ENCODE measurements at places on chromosomes 12 and 14.

DNA sequence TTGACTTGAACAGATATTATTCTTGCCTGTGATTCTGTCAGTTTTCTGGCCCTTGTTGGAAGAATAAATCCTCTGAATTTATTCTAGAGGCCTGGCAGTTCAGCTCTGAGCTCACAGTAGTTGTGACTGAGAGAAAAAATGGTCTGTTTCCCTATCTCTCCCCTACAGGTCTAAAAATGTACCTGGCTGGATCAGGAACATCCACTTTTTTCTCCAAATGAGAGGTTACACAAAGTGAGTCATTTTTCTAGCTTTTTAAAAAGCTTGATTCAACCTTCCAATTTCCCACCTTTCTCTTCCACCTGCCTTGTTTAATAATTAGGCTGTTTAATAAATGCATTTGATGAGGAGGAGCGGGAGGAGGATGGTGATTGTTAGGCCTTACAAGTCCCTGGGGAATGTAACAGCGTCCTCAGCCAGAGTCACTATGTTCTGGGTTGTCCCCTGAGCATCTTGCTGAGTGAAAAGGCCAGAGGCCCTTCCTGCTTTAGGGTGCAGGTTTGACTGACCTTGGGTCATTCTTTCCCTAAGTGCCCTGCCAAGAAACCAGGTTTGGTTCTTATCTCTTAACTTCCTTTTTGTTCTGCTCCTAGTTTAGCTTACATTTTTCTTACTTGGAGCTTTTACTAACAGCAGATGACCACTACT, 91.7 kb upstream of the FUT8 start:
- DNase-seq, result no peak

DNA sequence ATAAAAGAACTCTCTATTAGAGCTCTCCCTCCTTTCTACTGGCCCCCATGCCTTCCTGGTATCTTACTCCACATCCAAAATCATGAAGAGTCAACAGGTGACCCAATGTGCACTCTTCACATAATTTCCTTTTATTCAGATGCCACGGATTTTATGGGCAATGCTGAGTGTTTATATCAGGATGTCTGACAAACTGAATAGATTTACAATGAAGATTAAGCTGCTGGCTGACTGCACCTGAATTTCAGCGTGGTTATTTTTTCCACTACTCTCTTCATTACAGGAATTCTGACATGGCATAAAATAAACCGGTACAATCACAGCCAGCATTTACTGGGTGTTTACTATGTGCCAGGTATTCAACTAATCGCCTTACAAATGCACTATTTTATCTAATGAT, 29.4 kb upstream of the CERS5 start:
- peak; percentile 11 for DNase-seq

GRCh38 chr12:130286041-130286440, 51.6 kb upstream of the PIWIL1 start:
- no peak for DNase-seq

- DNase-seq, result no peak
Measured at GRCh38 chr14:75435473-75435872, 7.7 kb downstream of the JDP2 start.

- no peak for DNase-seq
Measured at GRCh38 chr12:95088379-95088778, 15.0 kb upstream of the NR2C1 start.

GRCh38 chr12:47100160-47100559, 20.4 kb upstream of the AMIGO2 start:
- no peak for DNase-seq

DNA sequence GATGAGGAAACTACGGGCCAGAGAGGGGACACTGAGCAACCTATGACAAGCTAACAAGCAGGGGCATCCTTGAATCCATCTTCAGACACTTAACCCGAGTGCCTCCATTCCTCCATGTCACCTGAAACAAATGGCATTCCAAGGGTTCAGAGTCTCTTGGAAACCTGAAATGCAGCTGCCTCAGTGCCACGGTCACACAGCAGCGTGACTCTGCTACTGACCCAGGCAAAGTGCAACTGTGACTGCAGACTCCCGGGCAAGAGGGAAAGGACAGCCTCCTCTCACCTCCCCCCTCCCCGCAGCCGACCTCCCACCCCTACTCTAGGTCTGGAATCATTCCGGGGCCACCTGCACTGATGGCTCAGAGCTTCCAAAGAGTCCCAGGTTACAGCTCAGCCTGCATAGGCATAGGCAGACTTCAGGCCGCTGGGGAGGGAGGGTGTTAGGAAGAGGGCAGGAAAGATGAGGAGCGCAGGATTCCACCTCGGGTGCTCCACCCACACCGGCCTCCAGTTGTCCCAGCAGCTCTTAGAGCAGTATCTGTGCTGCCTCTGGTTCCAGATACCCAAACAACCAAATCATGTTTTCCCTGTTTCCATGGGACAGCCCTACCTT, 53.2 kb downstream of the KCNK10 start:
- no peak for DNase-seq

DNA sequence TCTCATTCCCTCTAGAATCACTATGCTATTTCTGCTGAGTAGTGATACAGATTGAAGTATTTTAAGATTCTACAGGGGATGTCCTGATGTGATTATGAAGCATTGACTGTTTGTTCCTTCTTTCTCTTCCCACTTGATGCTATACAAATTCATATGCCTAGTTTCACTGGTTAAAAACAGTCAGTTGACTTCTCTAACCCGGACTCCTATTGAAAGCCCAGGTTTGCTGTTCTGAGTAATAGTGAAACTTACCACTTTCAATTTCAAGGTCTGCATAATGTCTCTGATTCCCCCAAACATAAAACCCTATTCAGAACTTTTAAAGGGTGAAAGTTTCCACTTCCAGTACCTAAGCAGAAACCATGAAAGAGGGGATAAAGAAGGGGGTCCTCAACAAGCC, 117.7 kb upstream of the RPL10L start:
- DNase-seq, result no peak

- no peak for DNase-seq
Measured at GRCh38 chr12:112234303-112234702, 108.9 kb downstream of the TRAFD1 start.

DNA sequence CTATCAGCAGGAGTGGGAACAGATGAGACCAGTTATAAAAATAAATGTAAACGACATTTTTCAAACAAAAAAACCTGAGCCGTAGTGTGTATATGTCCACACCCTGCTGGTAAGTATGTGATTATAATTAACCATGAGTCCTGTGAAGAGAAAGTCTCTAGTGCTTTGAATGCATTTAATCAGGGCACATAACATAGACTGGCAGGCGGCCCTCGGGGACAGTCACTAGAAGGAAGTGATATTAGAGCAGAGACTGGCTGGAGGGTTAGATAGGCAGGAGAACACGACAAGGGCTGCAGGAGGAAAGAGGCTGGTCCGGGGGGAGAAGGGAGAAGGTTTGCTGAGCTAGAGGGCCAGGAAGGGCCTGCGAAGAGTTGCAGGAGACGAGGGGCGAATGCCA, 23.8 kb upstream of the ELK3 start:
- no peak for DNase-seq

DNA sequence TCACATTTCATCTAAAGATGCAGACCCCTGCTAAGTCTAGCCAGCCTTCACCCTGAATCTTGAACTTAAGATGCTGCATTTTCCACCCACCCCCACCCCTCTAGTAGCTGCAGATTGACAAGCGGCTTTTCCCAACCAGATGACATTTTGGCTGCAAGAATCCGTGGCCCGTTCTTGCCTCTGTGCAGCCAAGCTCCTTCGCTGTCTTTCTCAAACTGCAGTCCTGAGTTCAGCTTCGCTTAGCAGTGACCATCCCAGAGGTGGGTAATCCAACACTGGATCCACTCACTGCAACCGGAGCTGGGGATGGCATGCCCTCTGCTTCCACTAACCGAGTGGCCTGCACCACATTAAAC, 765 bp upstream of the NFYB start:
- no peak for DNase-seq

DNA sequence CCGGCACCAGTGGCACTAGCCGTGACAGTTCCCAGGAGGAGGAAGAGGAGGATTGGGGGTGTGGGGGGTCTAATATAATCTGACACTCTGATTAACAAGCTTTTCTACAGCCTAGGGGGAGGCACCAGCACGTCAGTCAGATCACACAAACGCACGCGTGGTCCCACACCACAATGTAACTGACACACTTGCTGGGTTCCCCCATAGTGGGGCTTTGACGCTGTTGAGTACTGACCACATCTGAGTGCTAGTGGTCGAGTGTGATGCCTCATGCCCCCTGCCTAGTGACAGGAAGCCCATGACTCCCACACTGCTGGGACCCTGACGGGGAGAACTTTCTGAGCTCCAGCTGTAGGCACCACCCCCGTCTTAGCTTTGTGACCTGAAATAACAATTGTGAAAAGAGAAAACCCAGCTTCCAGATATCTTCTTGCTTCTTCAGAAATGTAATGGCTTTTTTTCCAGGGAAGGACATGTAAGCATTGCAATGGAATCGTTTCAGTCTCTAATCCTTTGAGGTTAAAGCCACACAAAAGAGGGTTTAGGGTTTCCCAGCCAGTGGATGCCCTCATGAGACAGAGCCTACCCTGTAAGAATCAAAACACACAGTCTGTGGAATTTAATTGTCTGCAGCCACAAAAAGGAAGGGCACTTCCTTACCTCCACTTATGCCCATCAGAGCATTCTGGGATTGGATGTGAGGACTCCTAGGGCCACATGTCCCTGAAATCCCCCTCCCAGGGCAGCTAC, 183.9 kb downstream of the PIWIL1 start:
- no peak for DNase-seq

DNA sequence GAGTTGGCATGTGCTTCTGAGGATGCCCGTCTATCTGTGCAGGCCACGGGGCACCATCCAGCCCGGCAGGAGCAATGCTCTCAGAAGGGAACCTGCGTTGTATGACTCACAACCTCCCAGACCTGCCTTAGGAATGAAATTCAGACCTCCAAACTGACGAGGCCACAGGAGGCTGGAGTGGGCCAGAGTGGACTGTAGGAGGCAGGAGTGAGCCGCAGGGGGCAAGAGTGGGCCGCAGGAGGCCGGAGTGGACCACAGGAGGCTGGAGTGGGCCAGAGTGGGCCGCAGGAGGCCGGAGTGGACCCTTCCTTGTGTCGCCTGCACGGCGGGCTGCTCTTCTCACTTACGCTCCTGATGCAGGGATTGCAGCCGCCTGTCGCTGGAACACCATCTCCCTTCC, 11.1 kb upstream of the FBRSL1 start:
- DNase-seq, result no peak

GRCh38 chr12:88836156-88836555, 255.9 kb upstream of the KITLG start:
- DNase-seq, result no peak

GRCh38 chr12:63150713-63151622, at the start of gene AVPR1A:
Gene AVPR1A, minus strand, starts transcription at chr12:63151201. Its CDS starts 365 bp downstream, at chr12:63150836.
- DNase-seq, result no peak

DNA sequence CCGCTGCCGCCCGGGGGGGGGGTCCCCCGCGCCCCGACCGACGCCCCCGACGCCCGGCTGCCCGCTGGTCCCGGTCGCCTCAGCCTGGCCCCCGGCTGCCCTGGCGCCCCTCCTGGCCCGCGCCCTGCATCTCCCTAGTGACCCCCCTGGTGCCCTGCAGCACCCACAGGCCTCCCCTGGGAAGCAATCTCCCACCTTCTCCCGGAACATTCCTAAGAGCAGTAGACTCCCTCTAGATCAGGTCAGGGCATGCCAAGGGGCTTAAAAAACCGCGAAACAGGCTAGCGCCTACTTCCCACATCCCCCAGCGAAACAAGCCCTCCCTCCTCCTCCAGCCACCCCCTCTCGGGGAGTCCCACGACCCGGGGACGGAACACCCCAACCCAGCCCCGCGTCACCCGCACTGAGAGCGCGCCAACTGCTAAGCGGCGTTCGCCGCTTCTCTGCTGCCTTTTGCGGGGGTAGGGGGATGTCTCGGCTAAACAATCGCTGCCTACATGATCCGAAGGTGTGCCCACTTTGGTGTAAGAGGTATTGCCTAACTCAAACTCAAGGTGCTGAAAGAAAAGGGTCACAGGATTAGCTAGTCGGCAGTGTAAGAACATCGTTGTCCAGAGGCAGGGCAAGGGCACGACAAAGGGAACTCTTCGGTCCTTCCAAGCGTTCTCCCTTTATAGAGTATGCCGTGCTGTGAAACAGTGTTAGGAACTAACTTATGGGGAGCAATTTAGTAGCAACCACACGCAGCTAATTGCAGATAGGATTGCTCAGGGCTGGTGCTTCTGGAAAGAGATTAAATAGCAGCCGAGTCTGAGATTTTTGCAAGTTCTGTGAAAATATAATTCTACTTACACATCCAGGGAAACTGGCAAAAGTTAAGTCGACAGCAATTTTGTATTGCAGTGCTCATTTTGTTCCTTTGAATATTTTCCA, 619 bp upstream of the NTN4 start:
- peak; percentile 35 for DNase-seq

DNA sequence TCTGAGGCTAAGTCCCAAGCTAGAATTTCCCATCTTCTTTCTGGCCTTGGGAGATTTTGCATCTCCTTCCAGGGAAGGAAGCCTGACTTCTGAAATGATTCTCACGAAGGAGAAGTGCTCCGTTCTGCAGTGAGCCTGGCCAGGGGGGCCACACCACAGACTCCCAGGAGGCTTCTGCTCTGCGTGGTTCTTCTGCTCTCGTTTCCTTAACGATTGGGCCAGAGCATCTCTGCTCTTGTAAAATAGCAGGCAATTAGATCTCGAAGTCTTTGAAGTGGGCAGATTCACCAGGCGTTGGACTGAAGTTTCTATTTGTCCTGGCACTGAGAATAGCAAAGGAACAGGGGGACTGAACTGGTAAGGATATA, 6.7 kb upstream of the BATF start:
- DNase-seq, result no peak

GRCh38 chr12:85441025-85441424, 161.0 kb downstream of the ALX1 start:
- DNase-seq, result no peak

DNA sequence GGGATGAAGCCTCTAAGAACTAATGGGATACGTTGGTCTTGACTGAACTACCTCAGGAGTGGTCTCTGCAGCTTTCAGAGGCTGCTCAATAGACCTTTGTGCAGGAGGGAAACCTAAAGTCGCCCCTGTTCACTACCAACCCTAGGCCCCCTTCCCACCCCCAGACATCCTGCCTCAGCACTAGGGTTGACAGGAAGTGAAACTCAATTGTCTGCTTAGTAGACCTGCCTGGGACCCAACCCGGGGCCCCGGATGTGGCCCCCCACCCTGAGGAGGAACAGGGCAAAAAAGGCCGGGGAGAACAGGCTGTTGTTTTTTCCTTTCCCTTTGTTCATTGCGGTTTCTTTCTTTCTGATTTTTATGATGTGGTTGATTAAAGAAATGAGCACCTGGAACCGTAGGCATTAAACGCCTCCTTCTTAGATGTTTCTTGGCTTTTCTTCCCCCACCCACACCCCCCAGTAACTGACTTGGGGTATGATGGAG, 1.6 kb upstream of the DGKA start:
- DNase-seq, result no peak

DNA sequence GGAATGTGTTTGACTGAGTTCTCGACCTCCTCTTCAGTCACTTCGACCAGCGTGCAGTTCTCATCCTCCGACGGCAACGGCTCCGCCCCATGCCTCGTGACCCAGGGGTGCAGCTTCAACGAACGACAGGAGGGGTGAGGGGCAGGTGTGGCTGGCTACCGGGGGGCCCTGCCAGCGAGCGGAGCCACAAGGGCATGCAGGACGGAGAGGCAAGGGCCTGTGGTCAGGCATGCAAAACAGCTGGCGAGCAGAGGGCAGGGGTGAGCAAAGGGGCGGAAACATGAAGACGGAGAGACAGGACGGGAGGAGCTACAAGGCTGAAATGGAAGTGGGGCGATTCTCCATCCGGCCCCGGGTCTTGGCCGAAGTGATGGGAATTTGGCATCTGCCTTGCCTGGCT, 38.7 kb downstream of the P2RX4 start:
- DNase-seq, result no peak

All from DMS79 treated with DMSO at 0.1 percent for 48 hours (cell line).